ENCODE measurements at places on chromosomes 7 and 10.
A peak's percentile ranks its signal among the peaks of the same experiment; 100 is the strongest.

DNA sequence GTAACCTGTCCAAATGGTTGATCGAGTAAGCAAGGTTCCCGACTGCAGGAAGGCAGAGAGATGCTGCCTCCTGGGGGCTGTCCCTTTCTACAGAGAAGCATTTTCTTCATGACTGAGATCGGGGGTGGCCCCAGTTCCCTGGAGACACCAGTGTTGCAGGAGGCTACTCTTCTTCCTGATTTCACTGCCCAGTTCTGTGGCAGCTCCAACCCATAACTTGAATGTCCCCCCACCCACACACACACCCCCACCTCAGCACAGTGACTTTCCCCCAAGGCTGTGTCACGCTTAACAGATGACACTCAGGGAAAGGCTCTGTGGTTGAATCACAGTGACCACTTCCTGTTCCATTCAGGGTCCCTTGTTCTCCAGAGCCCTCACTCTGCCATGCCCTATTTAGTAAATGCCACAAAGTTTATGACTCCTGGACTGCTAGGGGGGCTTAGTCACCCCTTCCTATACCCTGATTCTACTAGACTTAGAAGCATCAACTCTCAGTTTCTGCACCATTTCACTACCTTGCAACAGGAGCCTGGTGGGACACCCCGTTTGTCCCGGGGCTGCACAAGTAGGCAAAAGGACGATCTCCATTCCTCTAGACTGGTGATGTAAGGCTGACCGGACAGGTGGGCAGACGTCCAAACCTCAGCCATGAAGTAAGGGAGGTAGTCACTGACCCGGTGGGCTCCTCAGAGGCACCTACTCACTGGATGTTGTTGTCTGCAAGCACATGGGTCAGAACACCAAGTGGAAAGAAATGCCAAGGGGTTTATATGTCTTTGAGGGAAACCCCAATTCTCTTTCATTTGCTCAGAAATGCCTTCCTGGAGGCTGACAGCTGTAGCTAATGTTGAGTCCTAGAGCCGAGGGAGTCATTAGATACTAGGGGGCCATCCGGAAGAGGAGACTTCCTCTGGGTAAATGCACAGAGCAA, 31.3 kb upstream of the SMC3 start:
- DNase-seq = peak; percentile 76

- DNase-seq = no peak
These were observed 203.1 kb upstream of the VSTM2A start for GRCh38 chr7:54339073-54339472.

DNA sequence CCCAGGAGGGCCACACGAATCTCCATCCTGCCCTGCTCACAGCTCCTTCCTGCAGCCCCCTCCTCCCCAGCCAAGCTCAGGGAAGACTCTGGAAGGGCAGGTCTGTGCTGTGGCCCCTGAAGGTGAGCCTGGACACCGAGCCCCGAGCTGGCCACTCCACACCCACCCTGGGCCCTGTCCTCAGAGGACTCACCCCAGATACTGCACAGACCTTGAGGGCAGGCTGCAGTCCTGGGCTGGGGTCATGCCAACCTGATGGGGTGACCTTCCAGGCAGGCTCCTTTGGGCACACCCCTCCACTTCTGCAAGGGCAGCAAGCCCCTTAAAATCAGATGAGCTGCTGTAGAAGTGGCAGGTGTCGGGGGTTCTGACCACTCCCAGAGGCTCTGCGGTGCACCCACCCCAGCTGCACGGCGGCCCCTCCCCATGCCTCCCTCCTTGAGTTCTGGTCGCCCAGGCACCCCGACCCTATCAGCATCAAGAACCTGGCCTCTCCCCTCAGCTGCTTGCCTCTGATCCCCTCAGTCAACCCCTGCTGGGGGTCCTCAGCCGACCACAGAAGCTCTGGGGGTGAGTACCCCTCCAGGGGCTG, 24.3 kb downstream of the YKT6 start:
- no peak for DNase-seq

DNA sequence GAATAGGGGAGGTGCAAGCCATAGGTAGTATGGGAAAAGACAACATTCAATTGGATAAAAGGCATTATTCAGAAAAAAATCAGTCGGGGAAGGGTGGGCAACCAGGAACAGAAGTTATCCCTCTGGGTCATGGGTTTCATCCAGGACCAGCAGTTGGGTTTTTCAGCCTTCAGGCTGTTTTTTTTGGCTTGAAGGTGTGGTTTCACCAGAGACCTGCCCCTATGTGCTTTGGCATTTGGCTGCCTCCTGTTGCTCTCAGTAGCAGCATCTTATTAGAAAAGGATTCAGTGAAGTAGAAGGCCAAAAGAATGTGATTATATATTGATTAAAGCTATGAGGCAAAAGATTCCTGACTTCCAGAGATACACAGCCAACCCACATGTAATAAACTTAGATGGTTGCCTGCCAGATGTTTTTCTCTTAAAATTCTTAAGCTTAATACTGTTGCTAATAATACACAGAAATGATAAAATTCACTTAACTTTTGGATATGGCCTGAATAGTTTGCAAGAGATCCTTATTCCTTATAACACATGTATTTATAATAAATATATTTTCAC, 251.7 kb upstream of the CSTF2T start:
- no peak for DNase-seq

DNA sequence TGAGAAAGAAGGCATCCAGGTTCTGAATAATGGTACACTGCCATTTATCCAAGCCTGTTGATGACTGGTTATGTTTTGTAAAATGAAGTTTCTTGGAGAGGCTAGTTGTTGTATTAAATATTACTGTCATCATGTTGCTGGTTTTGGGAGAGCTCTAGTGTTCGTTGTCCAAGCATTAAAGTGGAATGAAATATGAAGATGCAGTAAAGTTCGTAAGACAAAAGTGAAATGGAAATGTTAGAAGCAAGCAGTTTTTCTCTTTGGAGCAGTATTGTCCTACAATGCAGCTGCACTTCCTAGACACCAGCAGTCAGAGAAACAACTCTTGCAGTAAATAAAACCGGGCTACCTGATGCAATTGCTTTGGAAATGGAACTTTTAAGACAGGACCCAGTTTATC, 156.8 kb upstream of the FZD1 start:
- no peak for DNase-seq

GRCh38 chr7:132029369-132030085, 473.1 kb upstream of the PODXL start:
- DNase-seq = no peak
